Gastroesophageal sphincter (tissue), 4 donors: ENCODE measurements at places on chromosomes 2 and 18. TPM values are rescaled to one million over a fixed set of nuclear protein-coding genes. Genes with fewer than 3 reads are reported as not detected.

- ATAC-seq = no peak
These were observed at the start of gene GPR17 for GRCh38 chr2:127645395-127646291. TSS of gene GPR17 (plus strand) at chr2:127646153. CDS start at chr2:127650736, 4,583 bp downstream.

- ATAC-seq = no peak
These were observed 694.7 kb downstream of the ARHGAP15 start for GRCh38 chr2:143823876-143824275.

- no peak for ATAC-seq
These were observed 94.9 kb downstream of the MALT1 start for GRCh38 chr18:58766164-58766563.

DNA sequence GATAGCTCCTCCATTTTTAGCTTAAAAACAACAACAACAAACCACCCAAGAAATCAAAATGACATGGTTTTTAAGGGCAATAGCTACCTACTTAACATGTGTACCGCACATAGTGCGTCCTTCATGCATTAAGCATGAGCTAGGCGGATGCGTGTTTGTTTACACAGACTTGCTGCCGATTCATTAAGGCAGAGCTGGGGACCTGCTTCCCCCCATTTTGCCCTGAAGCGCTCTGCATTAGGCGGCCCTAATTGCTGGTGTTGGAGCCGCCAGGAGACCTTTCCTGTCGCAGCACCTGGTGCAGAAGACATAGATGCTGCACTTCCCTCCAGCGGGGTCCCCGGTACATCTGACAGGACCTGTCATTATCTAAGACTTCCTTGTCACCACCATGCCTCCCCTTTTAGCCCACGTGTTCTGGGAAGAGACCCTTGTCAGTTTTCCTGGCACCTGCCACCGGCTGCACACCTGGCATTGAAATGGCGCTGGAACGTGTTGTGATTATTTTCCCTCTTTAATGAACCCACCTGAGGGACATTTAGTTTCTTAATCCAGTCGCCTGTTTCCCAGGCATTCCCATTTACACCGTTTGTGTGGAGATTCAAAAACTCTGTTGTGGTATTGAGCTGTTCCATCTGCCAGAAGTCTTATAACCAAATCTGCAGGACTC lies 261.1 kb upstream of the RAB12 start:
- ATAC-seq = no peak

DNA sequence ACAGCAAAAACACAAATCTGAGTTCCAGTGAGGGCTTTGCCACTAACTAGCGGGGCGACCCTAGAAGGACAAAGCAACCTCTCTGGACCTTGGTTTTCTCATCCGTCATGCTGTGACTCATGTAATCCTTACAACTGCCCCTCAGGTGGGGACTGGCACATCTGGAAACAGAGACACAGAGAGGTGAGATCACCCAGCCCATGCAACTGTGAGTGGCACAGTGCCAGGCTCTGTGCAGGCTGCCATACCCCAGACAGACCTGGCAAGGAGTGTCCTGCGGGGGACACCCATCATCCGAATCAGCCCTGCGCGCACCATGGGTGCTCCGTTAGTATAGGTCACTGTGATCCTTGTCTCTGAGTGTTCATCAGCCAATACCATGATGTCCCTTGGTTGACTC lies 198.3 kb downstream of the SMAD7 start:
- no peak for ATAC-seq

- ATAC-seq = no peak
These were observed 27.4 kb downstream of the RMP24 start for GRCh38 chr18:35999925-36000324.

DNA sequence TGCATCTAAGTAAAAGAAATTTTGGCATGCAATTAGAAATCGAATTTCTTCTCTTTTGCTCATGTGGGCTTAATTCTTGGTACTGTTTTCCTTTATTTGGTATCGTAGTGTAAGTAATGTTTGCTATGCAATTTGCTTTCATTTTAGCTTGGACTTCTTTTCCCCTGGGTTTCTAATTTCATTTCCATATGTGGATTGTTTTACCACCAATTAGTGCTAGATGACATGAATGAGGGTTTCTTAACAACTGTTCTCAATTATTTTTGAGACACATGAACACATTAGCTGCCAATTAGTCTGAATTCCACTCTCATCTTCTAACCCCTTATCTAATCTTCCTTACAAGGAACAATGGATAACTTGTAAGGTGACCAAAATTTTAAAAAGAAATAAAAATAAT lies 1047.2 kb upstream of the PIK3C3 start:
- no peak for ATAC-seq

DNA sequence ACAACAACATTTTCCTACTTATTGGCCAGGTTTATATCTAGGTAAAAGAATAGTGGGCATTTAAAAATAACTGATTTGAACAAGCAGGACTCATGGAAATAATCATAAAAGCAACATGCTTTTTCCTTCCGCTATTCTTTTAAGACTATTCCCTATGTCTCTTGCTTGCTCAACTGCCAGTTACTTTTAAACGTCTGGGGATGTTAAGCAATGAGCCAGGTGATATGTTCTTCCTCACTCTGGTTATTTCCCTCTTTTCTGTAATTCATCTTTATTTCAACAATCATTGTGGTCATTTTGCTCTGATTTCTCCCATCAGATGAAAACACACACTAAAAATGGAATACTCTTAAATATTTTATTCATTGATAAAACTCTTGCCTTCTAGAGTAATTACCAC lies 33.4 kb upstream of the SLC8A1 start:
- no peak for ATAC-seq

Gene LCT
- not detected for total RNA-seq

- ATAC-seq = no peak
These were observed 83.4 kb downstream of the MYCN start for GRCh38 chr2:16023506-16024360.

Gene CCDC85A
- total RNA-seq = 3.2 TPM

DNA sequence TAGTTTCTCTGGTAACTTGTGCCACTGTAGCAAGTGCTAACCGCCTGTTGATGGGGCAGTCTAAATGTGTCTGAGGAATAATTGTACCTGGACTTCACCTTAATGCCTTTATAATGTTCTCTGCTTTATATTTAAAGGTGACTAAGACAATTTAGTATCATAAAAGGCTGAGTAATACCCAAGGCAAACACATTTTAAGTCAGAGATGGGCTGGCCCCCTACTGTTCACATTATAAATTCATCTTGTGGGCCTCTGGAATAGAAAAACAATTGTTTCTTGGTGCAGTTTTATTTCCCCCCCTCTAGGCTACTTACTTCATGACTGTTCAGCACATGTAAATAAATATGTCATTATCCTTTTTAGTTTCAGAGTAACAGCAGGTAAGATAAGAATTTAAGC lies 559.3 kb upstream of the PIK3C3 start:
- ATAC-seq = no peak

- ATAC-seq = peak; percentile 1
These were observed 3.2 kb downstream of the ID2 start for GRCh38 chr2:8684878-8685696.

Gene PRKAG3
- not detected for total RNA-seq

DNA sequence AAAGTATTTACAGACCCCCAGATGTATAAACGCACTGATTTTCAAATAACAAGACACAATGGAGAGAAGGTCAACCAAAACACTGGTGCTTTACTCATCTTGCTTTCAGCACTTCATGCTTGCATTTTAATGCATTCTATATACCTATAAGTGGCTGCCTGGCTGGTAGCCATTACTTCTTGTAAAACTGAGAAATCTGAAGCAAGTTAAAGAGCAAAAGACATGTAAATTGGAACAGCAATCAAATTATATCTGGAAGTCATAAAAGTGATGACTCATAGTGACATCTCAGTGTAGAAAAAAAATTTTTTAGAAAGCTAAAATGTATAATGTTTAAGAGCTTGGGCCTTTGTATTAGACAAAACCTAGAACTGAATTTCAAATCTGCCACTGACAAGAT lies 106.2 kb downstream of the CCDC141 start:
- ATAC-seq = no peak

DNA sequence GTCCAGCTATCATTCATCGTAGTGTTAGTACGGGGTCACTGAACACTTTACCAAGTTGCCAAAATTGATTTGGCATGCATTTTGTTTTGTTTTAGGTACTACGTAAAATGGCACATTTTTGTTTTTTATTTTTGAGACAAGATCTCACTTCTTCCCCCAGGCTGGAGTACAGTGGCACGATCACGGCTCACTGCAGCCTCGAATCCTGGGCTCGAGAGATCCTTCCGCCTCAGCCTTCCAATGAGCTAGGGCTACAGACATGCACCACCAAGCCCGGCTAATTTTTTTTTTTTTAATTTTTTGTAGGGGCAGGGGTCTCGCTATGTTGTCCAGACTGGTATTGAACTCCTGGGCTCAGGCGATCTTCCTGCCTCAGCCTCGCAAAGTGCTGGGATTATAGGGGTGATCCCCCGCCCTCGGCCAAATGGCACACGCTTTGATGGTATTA lies 786 bp downstream of the TAF1B start:
- ATAC-seq = no peak

DNA sequence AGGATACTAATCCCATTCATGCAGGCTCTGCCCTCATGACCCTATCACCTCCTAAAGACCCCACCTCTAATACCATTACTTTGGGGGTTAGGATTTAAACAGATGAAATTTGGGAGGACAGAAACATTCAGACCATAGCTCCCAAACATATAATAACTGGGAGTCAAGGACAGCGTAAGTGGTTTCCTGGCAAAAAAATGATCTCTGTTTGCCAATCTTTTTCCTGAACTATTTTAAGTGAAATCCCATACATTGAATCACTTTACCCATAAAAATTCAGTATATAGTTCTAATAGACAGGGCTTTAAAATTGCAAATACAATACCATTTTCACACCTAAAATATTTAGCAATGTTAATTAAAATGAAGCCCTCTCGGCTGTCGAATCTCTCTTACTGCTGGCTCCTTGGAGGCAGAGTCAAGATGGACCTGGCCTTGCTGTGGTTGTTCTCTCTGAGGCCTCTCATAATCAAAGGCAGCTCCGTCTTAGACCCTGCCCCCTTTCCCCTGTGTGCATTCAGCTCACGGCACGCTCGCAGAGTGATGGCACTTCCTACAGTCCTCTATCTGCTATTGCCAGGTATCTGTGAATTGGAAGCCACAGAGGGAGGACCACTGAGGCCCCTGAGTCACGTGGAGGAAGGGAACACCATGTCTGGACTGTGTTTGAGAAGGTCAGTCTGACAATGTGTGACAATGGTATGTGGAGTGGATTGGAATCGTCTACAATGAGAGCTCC lies 132.3 kb downstream of the UXS1 start:
- ATAC-seq = no peak

DNA sequence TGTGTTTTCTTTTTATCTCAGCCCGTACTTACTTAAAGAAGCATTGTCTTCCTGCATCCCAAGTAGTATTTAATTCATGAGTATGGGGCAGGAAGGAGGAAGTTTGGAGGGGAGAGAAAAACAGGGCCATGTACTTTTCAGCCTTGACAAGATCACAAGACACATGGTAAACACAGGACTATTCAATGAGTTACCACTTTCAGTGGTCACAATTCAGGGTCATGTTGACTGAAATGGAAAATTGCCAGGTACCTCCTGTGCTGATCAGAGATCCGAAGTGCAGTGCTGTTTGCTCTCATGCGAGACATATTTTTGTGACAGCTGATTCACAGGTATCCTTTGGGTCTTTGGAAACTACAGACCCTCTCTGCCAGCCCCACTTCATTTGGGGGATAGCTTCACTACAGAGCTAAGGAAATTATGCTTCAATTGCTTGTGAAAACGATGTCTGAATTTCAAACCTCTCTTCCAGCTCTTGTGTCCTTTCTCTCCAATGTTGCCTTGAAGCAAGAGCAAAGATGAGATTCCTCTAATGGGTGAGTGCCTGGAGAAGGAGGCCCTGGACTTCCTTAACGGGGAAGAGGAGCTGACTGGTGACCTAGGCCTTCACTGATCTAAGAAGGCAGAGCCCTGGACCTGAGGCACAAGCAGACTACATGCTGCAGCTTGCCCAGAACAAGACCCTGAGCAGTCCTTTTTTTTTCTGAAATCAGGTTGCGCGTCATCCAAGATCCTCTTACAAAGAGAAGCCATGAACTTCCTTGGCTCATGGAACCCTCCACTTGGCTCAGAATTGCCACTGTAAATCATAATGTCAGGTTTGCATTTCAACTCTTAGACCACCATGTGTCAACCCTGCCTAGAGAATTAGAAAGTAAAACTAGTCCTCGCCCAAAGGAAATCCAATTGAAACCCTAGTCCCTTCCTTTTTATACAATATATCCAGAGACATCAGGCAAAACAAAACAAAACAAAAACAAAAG lies 44.1 kb downstream of the EVA1A start:
- no peak for ATAC-seq

Gene STARD6
- not detected for total RNA-seq

DNA sequence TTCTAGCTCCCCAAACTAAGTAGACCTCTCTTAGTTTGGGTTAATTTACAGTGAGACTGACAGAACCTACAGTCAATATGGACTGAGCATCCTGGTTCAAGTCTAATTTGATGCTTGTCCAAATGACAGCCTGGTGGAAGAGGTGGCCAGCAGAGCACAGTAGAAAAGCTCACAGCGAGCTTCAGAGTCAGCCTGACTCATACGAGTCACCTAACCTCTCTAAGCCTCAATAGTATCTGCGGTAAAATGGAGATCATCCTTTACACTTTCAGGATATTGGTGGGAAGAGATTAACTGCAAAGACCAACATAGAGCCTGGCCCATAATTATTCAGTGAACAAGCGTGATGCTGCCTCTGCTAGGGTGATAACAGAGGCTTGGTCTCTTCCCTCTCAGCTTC lies 54.5 kb downstream of the DOCK10 start:
- no peak for ATAC-seq

- no peak for ATAC-seq
These were observed 109.6 kb upstream of the EML6 start for GRCh38 chr2:54613794-54614257.

Gene CYP26B1
- total RNA-seq = 0.47 TPM

Gene TOGARAM2
- 2.0 TPM for total RNA-seq

DNA sequence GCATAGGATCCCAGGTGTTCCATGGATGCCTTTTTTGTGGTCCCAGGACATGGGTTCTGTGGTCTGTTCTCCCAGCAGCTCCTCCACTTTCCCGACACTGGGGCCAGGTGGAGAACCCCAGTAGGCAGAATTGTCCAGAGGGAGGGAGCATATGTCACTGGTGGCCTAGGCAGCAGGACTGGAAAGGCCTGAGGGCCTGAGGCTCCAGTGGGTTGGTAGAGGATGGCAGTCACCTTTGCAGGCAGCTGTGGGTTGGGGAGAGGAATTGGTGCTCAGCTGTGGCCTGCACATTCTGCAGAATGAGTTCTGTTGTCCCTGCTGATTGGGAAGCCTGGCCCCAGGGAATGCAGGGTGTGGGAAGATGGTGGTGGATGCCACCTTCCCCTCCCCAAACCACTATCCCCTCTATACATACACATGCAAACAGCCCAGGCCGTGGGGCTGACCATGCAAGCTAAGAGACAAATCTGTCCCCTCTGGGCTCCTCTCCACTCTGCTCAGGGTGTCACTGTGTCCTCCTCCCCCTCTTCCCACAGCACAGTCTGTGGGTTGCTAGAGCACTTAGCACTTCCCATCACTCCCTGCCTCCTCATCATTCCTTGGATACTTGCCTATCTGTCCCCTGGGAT lies 11.4 kb downstream of the CTIF start:
- no peak for ATAC-seq

Gene PARD3B
- total RNA-seq = 41.4 TPM

- no peak for ATAC-seq
These were observed 1511.2 kb upstream of the ZEB2 start for GRCh38 chr2:146031158-146031557.

Gene PCARE
- total RNA-seq = under 0.01 TPM

- no peak for ATAC-seq
These were observed 90.3 kb downstream of the SPATS2L start for GRCh38 chr2:200396781-200397242.
